ENCODE measurements at places on chromosomes 13 and 19.

DNA sequence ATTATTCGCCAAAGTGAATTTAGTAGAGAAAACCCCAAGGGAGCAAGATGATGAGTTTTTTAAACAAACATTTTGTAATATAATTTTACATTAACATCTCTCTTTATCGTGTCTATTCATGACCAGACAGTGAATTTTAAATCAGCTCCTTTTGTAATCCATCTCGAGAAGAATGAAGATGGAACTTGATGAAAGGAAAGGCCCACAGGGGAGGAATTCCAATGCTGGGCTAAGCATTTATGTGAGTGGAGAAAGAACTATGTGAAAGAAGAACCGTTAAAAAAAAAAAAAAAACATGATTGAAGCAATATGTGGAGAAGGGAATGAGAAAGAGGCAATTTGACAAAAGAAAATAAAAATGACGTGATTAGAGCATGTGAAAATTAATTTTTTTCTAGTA lies 170.6 kb downstream of the KCTD12 start:
- DNase-seq, result no peak

DNA sequence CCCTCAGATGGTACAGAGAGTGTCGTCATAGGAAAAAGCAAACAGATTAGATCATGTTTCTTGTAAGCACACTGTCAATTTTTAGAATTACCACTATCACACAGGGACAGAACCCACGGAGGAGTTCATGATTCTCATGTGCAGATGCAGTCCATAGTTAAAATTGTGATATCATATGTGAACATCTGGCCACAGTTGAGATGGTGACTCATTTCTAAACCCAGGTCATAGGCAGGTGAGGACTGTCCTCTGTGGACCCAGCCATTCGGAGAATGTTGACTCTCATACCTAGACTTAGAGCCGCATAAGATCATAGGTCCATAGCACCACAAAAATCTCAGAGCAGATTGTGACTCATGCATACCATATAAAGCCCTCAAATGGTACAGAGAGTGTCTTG lies 17.8 kb upstream of the ZNF730 start:
- no peak for DNase-seq

DNA sequence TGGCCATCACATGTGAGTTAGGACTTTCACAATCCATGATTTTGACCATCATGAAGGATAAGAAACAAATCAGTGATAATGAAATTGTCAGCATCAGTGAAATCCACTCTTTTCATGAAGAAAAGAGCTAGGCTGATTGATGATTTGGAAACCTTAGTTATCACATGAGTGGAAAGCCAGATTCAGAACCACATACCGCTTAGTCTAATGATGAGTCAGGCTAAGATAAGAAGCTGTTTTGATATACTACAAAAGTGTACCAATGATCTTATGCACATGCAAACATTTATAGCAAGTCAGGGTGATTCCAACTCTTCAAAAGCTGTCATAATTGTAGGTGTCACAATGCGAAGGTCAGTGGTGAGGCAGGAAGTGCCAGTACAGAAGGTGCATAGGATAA lies 519.3 kb downstream of the GPC6 start:
- no peak for DNase-seq

DNA sequence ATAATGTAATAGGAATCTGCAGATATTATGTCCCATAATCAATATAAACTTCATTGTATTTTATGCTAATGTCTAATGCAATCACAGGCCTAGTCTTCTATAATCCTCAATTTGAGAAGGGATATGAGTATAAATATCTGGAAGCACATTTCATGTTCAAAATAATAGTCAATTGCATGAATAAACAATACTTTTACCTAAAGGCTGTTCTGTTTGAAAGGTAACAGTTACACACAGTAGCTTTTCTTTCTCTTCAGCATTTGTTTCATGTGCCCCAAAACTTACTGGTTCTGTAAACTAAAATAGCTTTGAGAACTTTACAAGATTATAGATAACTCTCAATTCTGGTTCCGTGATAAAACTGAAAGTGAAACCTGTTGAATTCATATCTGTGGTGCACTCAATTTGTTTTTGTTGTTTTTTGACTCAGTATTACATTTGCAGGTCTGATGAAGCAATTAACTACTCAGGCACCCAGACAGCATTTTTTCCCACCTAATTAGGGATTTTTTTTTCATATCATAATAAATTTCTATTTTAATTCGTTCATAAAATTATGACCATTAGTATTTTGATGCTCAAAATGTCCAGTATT lies 1193.8 kb downstream of the SLITRK1 start:
- DNase-seq, result no peak
